AG04450 (cell line): ENCODE measurements at places on chromosomes 12 and 14.

GRCh38 chr12:109925185-109925840 lies 25.2 kb downstream of the TCHP start:
- DNase-seq = no peak

DNA sequence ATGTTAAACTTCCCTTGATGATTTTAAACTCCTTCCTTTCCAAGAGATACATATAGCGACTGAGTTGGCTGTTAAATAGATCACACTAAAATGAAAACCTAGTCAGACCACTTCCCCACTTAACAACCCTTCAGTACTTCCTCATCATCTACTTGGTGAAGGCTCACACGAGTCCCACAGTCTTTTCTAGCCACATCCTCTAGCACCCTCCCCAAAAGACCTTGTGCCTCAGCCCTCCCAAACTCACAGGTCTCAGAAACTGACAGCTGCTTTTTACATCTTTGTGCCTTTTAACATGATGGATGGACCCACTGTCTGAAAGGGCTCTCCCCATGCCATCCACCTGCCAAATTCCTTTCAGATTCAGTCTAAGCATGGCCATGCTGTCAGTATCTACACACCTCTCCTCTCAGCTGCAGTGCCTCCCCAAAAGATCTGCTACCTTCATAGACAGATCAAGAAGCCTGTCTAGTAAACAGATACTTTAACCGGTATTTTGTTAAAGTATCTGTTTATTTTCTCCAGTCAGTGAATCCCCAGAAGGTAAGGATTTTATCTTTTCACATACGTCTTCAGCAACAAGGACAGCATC lies 65.1 kb upstream of the GPHB5 start:
- no peak for DNase-seq

- DNase-seq = no peak
Measured at GRCh38 chr12:104197264-104197663, 18.3 kb upstream of the TXNRD1 start.

DNA sequence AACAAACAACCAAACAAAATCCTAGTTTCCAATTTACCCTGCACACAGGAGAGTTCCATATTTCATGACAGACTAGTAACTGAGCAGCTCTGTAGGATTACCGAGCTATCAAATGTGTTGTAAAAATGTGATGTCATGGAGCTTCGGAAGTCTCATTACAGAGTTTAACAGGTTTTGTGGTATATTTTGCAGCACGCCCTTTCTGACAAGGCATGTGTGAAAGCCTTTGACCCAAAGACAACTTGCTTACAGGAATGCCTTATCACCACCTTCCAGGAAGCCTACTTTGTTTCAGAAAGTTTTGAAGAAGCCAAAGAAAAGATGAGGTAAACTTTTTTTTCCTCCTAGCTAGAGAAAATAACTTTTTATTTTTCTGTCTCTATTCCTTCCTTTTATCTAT lies 92.4 kb downstream of the TPH2 start:
- DNase-seq = no peak
